ENCODE measurements at places on chromosomes 2 and 18.

DNA sequence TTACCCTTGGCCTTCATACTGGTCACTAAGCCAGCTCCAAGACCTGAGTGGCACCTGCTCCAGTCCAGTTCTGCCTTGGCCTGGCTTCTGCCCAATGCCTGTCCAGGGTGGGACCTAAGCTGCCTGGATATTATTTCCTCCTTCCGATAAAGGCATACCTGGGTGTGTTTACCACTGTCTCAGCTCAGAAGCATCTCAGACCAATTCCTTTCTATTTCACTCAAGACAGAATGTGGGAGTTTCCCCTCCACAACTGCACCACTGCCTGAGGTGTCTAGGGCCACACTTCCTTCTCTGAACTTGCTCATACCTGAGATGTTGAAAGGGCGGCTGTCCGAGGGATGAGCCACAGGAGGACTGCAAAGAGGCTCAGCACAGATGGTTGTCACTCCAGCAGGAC is 18.4 kb upstream of the CAB39 start:
- DNase-seq = no peak

DNA sequence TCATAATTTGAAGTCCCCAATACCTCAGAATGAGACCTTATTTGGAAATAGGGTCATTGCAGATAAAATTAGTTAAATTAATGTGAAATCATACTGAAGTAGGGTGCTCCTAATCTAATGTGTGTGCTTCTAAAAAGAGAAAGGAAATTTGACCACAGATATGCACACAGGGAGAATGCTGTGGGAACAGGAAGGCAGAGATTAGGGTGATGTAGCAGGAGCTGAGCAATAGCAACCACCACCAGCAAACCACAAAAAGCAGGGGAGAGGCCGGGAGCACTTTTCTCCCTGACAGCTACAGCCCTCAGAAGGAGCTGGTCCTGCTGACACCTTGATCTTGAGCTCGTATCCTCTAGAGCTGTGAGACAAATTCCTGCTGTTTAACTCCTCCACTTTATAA is 24.6 kb upstream of the SCG2 start:
- DNase-seq = no peak

GRCh38 chr2:43123981-43124686 is 102.3 kb downstream of the ZFP36L2 start:
- no peak for DNase-seq

DNA sequence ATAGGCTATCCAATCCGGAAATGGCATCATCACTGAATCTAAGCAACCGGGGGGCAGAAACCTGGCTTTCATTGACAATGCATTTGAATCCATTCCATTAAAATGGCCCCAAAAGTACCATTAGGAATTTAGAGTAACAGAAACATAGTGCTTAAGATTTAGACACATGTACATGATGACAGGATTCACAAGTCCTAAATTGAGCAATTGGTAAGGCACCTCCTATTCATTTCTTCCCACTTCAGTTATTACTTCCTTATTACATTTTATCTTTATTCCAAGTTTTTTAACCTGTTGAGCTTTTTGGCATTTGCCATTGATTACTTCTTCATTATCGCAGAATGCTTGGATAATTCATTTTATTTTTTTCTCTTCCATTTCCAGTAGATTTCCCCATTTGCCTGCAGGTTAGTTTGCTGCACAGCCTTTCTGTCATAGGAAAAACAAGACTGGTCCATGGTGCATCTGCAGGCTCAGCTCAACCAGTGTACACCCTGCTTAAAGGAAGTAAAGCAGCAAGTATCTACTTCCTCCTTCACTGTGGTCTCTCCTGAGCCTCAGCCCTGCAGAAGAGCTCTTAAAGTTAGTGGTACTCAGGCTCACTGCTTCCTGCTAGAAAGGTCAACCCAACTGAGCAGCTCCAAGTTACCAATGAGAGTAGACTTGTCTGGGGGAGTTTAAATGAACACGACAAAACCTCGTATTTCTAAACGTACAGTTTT is 89.2 kb downstream of the DOCK10 start:
- no peak for DNase-seq

GRCh38 chr2:157245846-157246764 is 11.4 kb upstream of the GALNT5 start:
- DNase-seq = no peak

DNA sequence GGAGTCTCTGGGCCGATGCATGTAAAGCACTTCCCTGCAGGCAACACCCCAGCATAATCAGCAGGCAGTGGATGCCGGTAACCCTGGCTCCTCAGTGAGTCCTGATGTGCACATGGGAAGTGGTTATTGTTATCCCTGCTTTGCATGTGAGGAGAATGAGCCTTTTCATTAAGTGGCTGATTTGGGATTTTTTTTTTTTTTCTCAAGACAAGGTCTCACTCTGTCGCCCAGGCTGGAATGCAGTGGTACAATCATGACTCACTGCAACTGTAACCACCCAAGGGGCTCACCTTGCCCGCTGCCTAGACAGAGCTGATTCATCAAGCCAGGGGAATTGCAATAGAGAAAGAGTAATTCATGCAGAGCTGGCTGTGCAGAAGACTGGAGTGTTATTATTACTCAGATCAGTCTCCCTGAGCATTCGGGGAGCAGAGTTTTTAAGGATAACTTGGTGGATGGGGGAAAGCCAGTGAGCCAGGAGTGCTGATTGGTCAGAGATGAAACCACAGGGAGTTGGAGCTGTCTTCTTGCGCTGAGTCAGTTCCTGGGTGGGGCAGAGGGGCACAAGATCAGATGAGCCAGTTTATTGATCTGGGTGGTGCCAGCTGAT is 95.4 kb downstream of the SOCS6 start:
- DNase-seq = peak; percentile 35

- no peak for DNase-seq
Observed at GRCh38 chr2:38448692-38449410, 71.8 kb upstream of the ATL2 start.

DNA sequence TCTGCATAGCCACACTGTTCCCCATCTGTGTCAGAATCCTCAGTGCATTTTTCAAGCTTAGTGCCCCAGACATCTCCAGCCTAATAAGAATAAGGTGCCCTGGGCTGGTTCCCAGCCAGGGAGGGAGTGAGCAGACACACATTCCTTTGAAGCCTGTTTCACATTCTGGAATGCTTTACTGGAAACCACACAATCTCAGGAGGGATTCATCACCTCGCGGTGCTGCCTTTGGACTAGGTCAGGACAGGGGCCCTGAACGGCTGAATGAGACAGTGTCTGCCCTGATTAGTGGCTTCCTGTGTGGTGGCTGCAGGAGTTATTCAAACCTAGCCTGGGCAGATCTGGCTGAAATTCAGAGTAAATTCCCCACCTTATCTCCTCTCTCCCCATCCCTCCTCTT is 108.0 kb upstream of the LDAH start:
- DNase-seq = no peak

GRCh38 chr18:23141104-23141999 is 6.1 kb downstream of the CABLES1 start:
- no peak for DNase-seq

DNA sequence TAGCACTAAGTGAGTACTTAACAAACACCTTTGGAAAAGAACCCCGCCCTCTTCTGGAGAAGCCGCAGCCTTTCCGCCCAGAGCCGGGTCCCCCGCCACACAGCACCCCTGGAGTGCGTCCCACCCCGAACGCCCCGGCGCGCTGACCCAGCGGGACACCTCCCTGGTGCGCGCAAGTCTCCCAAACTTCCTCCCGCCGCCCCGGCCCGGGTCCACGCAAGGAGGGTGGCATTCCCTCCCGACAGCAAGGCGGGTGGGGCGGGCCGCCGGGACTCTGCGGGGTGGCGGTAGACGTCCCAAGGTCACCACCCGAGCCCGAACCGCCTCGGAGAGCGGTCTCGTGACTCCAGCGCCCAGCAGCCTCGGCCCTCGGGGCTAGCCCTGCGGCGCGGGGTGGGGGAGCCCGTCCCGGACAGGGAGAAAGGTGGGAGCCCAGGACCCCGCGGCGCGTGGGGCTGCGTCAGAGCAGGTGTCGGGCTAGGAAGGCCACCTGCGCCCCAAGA is 598 bp downstream of the CCDC93 start:
- peak; percentile 7 for DNase-seq

DNA sequence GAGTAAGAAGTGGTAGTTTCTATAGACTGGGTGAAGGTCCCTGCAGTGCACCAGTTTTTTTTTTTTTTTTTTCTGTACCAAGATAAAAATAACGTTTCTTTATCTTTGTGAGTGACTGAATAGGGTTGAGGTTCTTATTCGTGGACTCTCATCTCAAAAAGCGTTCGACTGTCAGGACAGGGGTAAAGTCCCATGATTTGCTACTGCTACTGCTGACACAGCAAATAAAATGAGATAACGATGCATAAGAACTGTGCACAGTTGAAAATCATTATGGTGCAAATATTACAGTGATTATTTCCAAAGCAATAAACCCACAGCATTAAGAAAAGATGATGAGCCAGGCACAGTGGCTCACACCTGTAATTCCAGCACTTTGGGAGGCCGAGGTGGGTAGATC is 482.0 kb upstream of the CHST9 start:
- no peak for DNase-seq

DNA sequence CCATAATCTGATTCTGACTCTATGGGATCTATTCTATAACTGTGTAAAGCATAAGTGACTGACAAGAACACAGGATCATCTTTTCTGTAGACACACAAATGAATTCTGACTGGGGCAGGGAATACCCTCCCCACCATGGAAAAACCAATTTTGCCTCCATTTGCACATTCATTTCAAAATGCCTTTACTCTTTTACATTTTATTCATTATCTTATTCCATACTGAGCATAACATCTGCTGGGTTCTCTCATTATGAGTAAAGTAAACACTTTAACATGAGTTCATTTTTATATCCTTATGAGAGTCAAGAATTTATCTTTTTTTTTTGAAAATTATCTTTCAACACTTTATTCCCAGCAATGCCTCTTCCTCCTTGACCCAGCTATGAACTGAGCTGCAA is 163.5 kb downstream of the RNF152 start:
- DNase-seq = no peak

- DNase-seq = no peak
Observed at GRCh38 chr2:95343429-95344214, 46.5 kb downstream of the KCNIP3 start.

DNA sequence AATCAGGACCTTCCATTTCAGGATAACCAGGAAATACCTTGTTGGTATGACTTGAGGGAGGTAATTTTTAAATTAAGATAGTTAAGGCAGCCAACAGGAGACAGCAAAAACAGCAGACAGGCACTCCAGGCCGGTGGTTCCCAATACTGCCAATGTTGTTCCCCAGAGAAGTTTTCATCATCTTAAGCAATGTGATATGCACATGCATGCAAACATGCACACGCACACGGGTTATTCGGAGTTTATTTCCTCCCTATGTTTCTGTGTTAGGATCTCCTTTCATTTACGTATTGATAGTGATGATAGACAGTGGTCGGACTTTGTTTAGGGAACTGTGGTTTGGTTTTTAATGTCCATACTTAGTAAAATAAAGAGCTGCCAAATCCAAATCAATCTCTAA is 55.3 kb downstream of the STEAP3 start:
- no peak for DNase-seq

- DNase-seq = no peak
Observed at GRCh38 chr2:10584242-10584753, 105.5 kb downstream of the NOL10 start.

DNA sequence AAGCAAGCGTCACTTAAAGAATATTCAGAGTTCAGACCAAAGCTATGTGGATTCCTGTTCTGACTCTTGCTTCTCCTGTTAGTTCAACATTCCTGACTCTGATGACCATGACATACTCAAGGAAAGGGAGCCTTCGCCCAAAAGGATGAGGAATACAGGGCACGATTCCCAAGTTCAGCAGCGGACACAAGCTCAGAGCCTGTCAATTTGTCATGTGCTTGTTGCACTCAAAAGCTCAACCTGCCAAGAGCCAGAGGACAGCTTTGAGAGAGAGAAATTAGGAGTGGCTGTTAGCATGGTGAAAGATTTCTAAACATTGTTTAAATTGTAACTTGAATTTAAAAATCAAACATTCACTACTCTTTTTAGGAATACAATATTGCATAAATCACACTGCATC is 33.3 kb downstream of the APLF start:
- no peak for DNase-seq

DNA sequence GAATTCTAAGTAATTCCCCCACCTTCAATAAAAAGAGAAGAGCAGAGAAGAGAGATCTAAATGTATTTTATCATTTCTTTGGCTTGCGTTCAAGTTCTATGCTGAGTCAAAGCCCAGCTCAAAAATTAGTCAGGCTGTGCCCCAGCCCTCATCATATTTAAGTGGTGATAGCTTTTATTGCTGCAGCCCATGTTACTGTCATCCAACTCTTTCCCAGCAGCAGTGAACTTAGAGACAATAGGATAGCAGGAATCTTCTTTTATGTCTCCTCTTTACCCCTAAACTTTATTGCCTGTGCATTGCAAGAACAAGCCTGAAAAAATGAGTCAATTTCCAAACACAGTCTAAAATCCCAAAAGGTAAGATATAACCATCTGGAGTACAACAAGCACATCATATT is 1599.3 kb upstream of the PIK3C3 start:
- no peak for DNase-seq

DNA sequence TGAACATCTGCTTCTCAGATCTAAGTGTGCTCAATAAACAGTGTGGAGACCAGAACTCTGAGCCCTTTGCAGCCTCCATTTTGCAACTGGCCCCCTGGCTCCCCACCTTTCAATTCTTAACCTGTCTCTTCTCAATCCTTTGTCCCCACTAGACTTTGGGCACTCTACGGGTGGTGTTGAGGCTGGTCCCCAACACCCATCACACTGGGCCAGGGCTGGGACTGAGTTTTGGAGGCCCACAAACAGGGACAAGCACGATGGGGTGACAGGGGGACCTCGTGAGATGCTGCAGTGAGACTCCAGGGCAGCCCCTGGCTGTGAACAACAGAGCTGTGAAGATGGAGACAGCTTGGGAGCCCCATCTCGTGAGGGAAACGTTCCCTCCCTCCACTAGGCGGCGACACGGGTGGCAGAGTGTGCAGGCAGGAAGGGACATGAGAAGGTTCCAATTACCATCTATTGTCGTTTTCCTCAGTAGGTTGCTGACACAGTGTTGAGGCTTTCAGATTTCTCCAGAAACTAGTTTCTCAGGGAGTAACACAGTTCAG is 1.2 kb downstream of the ANKMY1 start:
- no peak for DNase-seq

DNA sequence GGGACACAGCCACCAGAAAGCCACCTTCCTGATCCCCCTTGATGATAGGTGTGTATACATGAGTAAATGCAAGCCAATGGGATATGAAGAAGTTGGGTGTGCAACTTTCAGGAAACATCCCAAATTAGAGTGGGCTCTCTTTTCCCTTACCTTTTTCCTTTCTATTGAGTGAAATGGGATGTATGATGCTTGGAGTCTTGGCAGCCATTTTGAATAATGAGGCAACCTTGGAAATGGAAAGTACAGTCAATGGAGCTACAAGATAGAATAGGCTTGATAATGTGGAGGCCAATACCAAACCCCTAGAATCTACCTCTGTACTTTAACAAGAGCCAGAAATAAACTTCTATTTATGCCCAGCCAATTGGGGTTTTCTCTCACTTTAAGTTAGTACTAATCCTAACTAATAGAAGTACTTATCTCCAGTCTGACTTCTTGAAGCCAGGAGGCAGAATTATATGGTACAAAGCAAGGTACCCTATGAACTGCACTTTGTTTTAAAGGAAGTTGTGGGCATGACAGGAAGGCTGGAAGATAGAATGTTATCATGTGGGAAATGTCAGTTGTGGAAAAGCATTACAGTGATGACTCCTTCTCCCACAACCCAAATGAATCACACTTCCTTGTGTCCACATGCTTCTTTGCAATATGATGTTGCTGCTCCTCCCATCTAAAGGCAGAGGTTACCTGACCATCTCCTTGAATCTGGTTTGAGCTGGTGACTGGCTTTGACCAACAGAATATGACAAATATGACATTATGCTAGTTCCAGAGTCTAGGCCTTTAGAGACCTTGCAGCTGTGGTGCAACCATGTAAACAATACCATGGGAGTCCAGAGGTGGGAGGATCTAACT is 12.9 kb upstream of the NABP1 start:
- no peak for DNase-seq
